HS-5 (cell line): ENCODE measurements at places on chromosomes 2 and 18.
A peak's percentile ranks its signal among the peaks of the same experiment; 100 is the strongest.

GRCh38 chr2:86147793-86148192, 41.8 kb downstream of the PTCD3 start:
- DNase-seq: no peak

DNA sequence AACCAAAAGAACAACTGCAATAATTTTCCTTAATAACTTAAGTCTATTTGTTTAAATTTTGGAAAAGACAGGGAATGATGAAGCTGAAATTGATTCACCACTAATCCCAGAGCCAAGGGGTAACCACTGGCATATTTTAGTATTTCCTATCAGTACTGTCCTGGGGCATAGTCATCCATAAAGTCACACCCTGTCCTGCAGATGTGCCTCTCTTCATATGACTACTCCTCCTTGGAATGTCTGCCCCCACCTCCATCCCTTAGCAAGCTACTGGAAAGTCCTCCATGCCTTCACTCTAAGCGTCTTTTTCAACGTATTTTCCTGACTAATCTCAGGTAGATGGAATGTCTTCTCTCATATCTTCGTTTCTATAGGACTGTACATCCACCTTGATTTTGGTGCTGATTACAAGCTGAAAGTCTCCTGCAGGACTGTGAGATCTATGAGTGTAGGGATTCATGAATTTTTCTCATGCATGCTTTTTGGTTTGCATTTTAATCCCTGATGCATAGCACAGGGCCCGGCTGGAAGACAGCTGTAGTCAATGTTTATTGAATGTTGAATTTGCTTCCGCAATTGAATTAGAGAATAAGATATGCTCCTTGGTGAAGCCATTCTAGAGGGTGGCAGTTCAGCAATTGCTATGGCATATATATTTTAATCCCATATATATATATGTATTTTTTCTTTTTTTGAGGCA, 85.6 kb downstream of the MOGAT1 start:
- DNase-seq: peak; percentile 91

DNA sequence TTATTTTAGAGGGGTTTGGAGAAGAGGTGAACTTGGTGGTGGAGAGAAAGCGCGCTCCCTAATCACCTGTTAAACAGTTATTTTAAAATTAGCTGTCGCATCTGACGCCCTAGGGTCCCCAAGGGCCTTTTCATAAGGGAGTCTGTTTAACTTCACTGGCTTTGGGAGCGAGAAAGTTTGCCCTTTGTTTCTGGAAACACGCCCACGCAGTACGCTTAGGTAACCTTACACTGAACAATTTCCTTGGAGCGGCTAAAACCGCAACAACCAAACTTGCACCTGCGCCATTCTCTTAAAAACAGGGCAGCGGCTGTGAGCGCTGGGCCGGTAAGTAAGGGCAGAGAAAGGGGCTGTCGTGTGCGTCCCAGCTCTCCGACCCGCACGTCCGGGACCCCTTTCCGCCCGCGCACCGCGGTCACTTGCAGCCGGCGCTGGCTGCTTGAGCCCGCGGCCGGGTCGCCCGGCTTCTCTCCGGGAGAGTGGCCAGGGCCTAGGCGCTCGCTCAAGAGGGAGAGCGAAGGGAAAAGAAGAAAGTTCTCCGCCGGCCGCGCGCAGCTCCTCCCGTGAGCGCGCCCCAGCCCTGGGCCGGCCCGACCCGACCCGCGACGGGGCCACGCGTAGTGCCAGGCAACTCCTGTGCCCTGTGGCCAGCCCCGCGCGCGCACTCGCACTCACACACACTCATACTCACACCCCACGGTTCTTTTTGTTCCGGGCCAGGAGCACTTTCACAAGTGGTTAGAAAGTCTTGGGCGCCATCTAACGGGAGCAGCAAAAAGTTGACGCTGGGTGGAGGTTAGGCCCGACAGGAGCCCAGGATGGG, 19.2 kb downstream of the POU3F3 start:
- no peak for DNase-seq

DNA sequence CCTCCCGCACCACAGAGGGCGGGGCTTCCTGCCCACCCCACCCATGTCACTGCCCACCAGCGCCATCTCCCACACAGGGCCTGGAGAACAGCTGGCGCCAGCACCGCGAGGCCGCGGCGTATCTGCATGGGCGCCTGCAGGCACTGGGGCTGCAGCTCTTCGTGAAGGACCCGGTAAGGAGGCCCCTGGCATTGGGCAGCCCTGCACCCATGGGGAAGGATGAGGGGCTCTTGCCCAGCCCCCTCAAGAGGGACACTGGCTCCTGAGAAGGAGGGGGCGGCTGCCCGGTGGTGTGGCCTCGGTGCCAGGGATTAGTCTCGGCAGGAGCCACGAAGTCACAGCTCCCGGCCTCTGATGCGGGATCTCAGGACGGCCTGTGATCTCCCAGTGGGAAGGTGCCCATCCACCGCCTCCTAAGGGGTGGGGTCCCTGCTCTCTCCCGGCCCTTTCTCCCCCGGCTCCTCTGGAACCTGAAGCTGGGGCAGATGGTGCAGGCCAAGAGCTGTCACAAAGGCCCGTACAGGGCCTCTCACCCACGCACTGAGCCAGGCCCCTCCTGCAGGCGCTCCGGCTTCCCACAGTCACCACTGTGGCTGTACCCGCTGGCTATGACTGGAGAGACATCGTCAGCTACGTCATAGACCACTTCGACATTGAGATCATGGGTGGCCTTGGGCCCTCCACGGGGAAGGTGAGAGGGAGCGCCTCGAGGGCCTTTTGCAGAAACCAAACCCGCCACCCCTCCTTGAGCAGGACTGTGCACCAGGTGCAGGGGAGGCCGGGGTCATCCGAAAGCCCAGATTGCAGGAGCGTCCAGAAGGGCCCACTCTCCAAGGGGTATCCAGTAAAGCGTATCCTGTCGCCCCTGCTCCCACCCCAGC, 9.1 kb downstream of the AGXT start:
- no peak for DNase-seq

DNA sequence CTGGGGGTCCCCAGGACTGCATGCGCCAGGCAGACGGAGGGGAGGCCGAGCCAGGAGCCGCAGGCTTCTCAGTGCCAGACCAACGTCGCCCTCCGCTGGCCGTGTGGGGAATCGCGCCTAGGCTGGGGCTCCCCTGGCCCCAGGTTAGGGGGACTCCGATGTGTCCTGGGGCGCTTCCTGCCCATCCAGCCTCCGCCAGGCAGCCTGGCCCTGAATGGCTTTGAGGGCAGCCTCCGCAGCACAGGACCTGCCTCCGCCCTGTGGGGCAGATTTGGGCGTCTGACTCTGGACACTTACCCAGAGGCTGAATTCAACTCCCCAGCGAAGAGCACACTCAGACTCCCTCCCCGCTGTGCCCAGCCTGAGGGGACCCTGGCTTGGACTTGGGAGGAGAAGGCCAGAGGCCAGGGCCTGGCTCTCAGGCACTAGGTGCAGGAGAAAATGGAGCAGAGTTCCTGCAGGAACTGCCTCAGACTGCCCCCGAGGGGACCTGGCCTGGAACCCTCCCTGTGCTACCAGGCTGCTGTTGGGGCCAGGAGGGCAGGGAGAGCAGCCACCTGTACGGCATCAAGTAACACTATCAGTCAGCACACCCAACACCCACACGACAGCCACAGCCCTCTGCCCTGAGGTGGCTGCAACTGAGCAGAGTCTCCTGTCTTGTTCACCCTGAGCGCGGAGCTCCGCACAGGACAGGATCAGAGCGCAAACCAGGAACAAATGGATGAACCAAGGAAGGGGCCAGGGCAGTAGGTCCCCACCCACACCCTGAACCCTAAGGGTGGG, 597 bp upstream of the TEKT4 start:
- no peak for DNase-seq
